ENCODE measurements at places on chromosomes 16 and 17. TPM values are rescaled to one million over a fixed set of nuclear protein-coding genes. Genes with fewer than 3 reads are reported as not detected.

DNA sequence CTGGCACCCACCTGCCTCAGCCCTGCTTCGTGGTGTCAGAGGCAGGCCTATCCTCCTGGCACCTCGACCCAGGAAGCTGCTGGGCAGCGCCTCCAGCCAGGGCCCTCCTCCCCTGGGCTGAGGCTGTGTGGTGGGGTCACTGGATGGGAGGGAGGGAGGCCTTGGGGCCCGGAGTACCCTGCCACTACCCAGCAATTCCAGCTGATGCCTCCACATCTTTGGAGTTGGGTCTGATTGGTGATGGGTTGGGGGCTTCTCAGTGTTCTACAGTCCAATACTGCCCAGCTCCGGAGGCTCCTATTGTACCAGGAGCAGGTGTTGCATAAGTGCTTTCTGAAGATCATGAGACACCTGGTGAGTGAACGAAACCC lies 48.0 kb downstream of the USP22 start:
- DNase-seq = no peak

GRCh38 chr16:74700438-74701225 lies at the start of gene MLKL:
Gene MLKL (minus strand): TSS chr16:74700862. CDS start chr16:74695757, 5,105 bp downstream.
- peak; percentile 44 for DNase-seq

DNA sequence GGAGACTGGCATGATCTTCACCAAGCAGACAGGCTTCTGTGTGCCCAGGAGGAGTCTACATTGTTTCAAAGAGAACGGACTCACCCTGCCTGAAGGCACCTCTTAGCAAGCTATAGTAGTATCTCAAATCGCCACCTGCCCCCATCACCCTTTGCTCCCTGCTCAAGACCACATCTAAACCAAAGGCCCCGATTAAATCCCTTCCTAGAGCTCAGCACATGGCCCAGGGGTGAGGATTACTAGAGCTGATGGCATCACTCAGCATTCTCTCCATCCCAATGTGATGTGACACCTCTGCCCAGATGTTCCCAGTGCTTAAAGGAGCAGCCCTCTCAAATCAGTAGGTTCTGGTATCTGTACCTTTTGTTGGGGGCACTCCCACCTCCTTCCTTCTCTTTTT lies 8.0 kb upstream of the CDC42EP4 start:
- DNase-seq = no peak

GRCh38 chr17:75637143-75637538 lies 3.9 kb downstream of the SMIM5 start:
- no peak for DNase-seq

CCDC40 gene
- 2.8 TPM for total RNA-seq

DNA sequence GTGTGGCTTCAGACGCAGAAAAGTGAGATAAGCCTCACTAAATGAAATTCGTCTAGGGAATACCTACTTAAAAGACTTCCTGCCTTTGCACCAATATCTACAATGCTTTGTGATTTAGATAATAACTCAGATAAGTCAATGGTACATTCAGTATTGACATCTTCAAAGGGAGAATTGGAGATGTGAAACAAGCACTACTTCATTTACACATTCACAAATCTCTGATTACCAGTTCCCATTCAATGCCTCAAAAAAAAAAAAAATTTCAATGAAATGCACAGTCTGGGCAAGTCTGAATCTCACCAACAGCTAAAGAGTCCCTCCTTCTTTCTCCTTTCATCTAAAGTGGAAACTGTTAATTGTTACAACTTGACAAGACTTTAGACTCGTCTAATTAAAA lies 3.7 kb downstream of the PHF12 start:
- no peak for DNase-seq

- DNase-seq = peak; percentile 73
These were observed 49.3 kb upstream of the WSB1 start for GRCh38 chr17:27244491-27245223.

CDH5 gene
- total RNA-seq = not detected

DNA sequence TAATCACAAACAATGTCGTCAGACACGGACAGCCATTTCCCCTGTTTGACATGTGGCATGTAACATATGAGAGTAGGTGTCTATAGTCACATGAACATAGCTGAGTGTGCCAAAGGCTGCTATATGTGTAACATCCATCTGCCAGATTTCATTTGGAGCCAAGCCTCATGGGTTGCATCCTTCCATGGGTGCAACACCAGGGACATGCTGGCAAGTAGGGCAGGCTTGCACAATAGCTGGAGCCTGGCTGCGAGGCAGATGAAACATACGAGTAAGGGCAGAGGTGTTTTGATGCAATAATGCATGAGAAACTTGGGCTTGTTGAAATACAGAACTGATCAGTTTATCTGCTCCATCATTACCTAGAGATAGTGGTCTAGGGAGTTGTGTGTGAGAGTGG lies 9.0 kb upstream of the ZNF689 start:
- DNase-seq = no peak

DNA sequence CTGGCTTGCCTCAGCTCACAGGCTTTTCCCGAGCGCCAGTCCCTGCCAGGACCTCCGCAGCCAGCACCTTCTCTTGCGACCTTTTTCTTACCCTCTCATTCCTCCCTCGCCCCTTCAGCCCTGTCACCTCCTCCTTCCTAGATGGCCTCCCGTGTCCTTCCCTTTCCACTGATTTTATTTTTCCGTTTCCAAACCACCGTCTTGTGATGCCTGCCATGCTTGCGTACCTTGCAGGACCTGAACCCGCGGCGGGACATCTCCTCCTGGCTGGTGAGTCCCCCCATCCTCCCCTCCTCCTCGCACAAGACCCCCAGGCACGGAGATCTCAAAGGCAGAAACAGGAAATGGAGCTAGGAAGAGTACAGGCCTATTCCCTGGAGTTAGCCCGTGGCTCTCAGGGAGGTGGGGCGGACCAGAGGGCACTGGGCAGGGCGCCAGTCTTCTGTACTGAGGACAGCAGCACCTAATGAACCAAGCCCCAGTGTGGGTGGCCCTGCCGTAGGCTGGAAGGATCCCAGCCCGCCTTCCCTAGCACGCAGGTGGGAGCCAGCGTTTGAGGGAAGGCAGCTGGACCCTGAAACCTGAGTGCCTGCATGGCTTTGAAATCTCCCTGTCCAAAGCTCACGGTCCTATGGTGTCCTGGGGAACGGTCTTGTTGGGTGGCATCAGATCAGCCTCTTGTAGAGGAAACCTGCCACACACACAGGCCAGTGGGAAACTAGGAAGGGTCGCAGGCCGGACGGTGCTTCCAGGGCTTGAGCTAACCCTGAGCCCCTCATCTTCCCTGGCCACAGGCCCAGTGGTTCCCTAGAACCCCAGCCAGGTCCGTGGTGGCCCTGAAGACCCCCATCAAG lies 612 bp downstream of the CISD3 start:
- DNase-seq = peak; percentile 67

DNA sequence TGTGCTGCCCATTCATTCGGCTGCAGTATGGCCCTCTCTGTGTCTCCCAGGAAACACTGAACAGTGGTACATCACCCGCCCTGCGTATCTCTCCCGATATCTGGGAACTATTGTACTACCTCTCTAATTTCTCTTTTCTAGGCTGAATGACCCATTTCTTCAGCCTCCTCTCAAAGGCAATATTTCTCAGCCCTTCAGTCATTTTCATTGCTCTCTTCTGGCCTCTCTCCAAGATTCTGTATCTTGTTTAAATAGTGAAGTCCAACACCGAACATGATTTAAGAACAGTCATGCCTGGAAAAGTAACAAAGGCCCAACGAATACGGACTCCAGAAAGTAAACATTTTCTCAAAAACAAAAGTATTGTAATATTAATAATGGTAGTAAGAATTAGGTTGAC lies 220.1 kb downstream of the ZFHX3 start:
- DNase-seq = no peak

DNA sequence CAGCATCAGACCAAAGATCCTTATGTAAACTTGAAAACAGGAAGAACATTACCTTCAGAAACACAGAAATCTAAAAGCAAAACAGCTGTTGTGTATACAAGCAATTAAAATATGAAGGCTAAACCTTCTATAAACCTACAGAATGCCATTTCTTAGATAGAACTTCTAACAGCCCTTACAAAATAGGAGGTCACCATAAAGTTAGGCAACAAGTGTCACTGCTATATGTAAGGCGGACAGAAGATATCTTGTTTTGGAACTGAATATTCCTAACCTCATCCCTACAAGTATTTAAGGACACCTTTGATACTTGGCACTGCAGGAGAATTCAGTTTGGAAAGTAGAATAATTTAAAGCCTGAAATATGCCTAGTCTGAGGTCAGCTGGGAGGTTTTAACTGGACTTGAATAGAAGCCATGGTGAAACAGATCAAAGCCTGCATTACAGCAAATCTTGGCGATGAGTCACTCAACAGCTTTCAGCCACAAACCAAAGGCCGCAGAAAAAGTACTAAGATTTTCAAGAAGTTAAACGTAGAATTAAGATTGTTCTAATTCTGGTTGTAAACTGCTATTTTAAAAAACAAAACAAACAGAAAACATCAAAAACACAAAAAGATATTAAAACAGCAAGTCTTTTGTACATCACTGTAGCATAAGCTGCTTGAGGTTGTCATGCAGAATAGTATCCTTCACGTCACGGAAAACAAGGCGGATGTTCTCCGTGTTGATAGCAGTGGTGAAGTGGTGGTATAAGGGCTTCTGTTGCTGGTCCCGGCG lies 42.7 kb downstream of the GNA13 start:
- DNase-seq = peak; percentile 80

GRCh38 chr16:64130140-64130539 lies 991.7 kb downstream of the CDH11 start:
- DNase-seq = no peak

GRCh38 chr17:835263-835662 lies 53.1 kb downstream of the MRM3 start:
- peak; percentile 95 for DNase-seq

- no peak for DNase-seq
These were observed 7.5 kb downstream of the C1QTNF8 start for GRCh38 chr16:1088295-1089170.

VKORC1 gene
- total RNA-seq = 81.7 TPM

PRSS36 gene
- not detected for total RNA-seq

SEPTIN12 gene
- total RNA-seq = not detected

GRCh38 chr16:1487395-1488053 lies 1.2 kb downstream of the PTX4 start:
- no peak for DNase-seq

DNA sequence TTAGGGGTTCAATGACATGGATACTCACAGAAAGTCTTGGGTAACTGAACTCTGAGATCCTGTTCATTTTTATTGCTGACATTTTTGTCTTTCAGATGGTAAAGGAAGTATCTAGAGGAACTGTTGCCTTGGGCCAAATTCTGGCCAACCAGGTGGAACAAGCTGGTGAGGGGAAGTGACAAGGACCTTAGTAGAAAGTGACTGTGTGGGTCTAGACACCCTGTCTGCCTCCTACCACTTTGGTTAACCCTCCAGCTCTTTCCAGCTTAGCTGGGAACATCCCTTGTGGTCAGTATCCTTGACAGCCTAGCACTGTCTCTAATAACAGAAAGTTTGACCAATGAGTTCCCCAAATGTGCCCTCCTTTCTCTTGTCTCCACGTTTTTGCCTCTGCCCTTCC lies 28.8 kb upstream of the PRKCB start:
- no peak for DNase-seq

SLC6A2 gene
- total RNA-seq = not detected

DNA sequence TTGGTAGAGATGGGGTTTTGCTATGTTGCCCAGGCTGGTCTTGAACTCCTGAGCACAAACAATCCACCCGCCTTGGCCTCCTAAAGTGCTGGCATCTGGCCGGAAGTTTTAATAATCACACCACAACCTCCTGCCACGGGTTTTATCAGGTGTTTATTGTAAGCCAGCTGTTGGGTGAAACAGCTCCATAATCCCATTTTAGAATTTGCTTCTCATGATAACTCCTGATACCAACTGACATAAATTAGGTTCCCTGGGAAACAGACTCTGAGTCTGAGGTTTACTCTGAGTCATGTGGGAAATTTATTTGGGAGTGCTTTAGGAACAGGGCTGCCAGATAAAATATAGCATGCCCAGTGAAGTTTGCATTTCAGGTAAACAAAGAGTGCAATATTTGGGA lies 122.6 kb upstream of the MED13 start:
- DNase-seq = peak; percentile 96

GRCh38 chr16:49282690-49283375 lies 1.2 kb upstream of the CBLN1 start:
- DNase-seq = no peak

- DNase-seq = no peak
These were observed 10.4 kb downstream of the NCBP3 start for GRCh38 chr17:3835410-3836229.

ANKRD40CL gene
- not detected for total RNA-seq

AIPL1 gene
- not detected for total RNA-seq

DNA sequence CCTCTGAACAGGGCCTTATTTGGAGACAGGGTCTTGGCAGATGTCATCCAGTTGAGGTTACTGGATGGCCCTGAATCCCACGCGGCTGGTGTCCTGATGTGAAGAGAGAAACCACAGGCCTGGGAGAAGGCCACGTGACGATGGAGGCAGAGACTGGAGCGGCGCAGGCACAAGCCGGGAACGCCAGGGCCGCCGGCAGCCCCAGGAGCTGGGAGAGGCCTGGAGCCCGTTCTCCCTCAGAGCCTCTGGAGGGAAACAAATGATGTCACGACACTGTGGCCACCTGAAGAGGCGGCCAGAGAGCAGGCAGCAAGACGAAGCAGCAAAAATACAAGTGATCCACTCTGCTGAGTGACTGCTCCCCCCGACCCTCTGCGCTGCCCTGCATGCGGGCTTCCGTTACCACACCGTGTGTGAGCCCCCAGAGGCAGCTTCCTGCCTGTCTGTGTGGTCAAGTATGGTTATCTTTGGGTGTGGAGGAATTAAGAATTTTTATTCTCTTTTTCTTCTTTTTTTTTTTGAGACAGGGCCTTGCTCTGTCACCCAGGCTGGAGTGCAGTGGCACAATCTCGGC lies 11.6 kb downstream of the CD7 start:
- no peak for DNase-seq

FTO gene
- total RNA-seq = 62.8 TPM

GRCh38 chr17:68289936-68290267 lies 1.0 kb downstream of the SLC16A6 start:
- no peak for DNase-seq

GRCh38 chr16:72530434-72530833 lies 358.5 kb upstream of the PMFBP1 start:
- peak; percentile 38 for DNase-seq

GRCh38 chr16:82641336-82641984 lies 14.7 kb downstream of the CDH13 start:
- DNase-seq = peak; percentile 39

GRCh38 chr16:88014252-88014781 lies 63.1 kb downstream of the BANP start:
- peak; percentile 57 for DNase-seq

RAB26 gene
- 1.9 TPM for total RNA-seq

- DNase-seq = no peak
These were observed 20.0 kb downstream of the ACE start for GRCh38 chr17:63496663-63497400.

GRCh38 chr16:85967111-85967510 lies 68.1 kb downstream of the IRF8 start:
- DNase-seq = no peak

- DNase-seq = no peak
These were observed 97.4 kb upstream of the CACNG5 start for GRCh38 chr17:66737524-66737923.

CDC42EP4 gene
- 30.9 TPM for total RNA-seq

- no peak for DNase-seq
These were observed 24.1 kb upstream of the MPHOSPH6 start for GRCh38 chr16:82194086-82194485.

- no peak for DNase-seq
These were observed 48.2 kb downstream of the MRC2 start for GRCh38 chr17:62675701-62676100.

IL32 gene
- total RNA-seq = 15.8 TPM

GRCh38 chr17:82917699-82918345 lies 78.0 kb upstream of the ZNF750 start:
- no peak for DNase-seq

SPATA22 gene
- not detected for total RNA-seq

SLFN5 gene
- 35.1 TPM for total RNA-seq

SLFN14 gene
- total RNA-seq = not detected

Measured in H4 (cell line).